ENCODE measurements at places on chromosomes 4 and X. TPM values are rescaled to one million over a fixed set of nuclear protein-coding genes. Genes with fewer than 3 reads are reported as not detected.
A peak's percentile ranks its signal among the peaks of the same experiment; 100 is the strongest.

DNA sequence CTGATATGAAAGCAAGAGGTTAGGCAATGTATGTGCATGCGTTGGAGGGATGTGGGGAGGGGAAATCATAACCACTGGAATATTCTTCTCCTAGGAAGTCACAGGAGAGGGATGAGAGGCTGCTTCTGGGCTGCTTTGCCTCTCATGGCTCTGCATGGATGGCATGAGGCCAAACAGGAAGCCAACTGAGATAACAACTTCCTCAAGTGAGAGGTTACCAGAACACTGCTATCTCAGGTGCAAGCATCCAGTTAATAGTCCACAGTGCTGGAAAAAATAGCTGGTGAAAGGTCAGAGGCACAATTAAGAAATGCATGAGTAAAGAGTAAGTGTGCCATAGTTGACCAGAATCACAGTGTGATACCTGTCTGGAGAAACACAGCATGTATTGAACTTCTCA, 113.3 kb downstream of the ELOVL6 start:
- DNase-seq = peak; percentile 59

GRCh38 chr4:137960371-137961050, 281.6 kb downstream of the SLC7A11 start:
- DNase-seq = no peak

- no peak for DNase-seq
Observed at GRCh38 chrX:97482666-97483300, 599.1 kb downstream of the RPA4 start.

GRCh38 chr4:170047771-170048354, 21.7 kb upstream of the MFAP3L start:
- DNase-seq = peak; percentile 35

DNA sequence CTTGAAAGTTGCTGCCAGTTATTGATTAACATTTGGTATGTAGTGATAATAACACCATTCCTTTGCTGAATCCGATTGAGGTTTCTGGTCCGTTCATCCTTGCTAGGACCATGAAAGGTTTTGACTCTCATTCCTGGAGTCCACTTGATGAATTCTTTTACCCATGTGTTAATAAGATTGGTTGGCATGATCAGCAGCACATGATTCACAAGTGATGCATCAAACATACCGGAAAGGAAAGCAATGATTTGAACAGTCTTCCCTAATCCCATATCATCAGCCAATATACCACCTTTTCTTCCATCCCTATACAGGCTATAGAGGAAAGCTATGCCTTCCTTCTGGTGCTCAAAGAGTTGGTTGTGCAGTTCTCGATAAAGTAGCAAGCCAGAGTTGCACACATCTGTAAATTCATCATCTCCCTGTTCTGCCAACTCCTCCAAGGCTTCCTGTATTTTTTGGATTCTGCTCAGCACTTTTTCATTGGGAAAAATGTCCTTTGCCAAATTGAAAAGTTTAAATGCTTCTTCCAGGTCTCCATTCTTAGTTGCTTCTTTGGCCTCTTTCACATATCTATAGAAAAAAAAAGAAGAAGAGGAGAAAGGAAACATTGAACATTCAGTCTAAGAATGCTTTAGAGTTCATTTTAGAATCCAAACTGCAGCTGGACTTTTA, 26.7 kb downstream of the PIN4 start:
- DNase-seq = no peak

GRCh38 chr4:13601048-13601447, 26.5 kb downstream of the BOD1L1 start:
- peak; percentile 48 for DNase-seq

DNA sequence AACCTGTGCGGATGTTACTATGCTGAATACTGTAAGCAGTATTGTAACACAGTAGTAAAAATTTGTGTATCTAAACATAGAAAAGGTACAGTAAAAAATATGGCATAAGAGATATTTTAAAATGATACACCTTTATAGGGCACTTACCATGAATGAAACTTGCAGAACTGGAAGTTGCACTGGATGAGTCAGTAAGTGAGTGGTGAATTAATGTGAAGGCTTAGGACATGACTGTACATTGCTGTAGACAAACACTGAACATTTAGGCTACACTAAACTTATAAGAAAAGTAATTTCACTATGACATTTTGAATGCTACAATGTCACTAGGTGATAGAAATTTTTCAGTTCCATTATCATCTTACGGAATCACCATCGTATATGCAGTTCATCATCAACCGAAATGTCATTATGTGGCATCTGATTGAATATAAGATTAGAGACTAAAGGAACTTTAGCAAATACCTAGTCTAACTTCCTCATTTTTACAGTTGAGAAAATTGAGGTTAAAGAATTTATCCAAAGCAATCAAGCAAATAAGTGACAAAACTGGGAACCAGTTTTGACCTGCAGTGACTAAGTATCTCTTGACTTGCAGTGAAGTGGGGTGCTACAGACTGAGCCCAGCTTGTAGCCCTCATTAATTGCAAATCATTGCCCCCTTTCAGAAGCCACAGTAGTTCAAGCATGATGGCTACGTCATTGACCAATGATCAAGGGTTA, 55.3 kb downstream of the EGF start:
- DNase-seq = no peak

DNA sequence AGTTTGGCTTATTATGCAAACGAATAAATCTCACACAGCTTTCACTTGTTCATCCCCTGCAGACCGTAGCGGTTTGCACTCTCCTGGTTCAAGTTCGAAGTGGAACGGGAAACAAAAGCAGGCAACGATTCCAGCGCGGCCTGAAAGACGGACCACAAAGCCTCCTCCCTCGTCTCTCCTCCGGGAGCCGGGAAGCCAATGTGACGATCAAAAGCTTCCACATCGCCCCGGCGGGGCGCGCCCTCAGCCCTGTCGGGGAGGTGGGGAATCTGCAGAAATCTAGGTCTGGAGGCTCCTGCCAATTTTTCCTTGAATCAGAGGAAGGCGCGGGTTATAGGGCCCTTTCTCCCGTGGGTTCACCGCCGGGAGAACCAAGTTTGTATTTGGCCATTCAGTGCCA, 16.9 kb upstream of the ZIC3 start:
- no peak for DNase-seq

- DNase-seq = no peak
Observed at GRCh38 chr4:173746424-173746823, 216.4 kb upstream of the HAND2 start.

- DNase-seq = peak; percentile 84
Observed at GRCh38 chr4:2689825-2690700, 66.1 kb downstream of the TNIP2 start.

- no peak for DNase-seq
Observed at GRCh38 chr4:185398618-185399017, 2.0 kb downstream of the ANKRD37 start.

- no peak for DNase-seq
Observed at GRCh38 chr4:121199742-121200561, 35.8 kb upstream of the TNIP3 start.

DNA sequence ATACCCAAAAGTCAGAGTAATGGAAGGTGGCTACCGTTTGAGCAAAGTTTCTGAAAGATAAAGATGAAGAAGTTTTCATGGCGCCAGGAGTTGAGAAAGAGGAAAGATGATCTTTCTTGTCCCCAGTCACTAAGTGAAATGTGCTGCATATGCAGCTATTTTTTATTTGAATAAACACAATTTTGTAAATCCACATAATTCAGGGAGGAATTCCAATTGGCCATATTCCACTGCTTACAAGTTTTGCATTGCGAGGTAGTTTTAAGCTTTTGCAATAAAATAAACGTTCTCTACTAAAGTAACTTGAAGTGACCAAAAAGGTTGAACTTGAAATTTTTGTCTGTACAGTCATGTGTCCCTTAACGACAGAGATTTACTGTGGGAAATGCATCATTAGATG, 139.3 kb upstream of the VCX2 start:
- DNase-seq = no peak

DNA sequence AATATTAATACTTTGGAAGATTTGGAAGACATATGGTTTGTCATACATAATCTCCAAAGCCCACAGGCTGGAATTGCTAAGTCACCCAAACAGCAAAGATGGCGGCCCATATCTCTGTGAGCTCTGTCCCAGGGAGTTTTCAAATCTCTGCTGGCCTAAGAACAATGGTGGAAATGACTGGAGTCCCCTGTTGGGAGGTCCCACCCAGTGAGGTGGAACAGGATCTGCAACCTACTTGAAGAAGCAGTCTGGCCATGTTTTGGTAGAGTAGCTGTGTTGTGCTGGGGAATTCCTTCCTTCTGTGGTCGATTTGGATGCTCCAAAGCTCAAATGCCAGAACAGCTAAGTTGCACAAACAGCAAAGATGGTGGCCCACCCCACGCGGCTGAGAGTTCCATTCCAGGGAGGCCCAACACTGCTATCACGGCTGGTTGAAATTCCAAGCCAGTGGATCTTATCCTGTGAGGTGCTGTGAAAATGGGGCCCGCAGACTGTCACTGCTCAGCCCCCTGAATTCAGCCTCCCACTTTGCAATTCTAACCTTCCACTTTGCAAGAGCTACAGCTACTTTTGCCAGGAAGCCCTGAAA, 3.2 kb upstream of the UGT2B7 start:
- no peak for DNase-seq

DNA sequence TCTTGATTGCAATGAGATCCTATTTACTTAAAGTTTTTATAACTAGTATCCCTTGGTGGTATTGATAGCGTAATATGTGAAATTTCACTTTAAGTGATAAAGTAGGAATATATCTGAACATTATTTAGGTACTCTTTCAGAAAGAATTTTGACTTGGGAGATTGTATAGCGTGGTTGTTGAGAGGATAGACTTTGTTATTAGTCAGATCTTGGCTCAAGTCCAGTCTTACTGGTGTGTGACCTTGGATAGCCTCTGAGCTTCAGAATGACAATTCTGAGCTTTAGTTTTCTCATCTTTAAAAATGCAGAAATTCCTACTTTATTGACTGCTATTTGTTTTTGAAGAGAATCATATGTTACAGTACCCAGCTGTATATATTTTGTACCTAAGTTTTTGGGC, 32.6 kb downstream of the DCK start:
- DNase-seq = no peak

- no peak for DNase-seq
Observed at GRCh38 chrX:34119122-34119521, 13.0 kb downstream of the FAM47A start.

DNA sequence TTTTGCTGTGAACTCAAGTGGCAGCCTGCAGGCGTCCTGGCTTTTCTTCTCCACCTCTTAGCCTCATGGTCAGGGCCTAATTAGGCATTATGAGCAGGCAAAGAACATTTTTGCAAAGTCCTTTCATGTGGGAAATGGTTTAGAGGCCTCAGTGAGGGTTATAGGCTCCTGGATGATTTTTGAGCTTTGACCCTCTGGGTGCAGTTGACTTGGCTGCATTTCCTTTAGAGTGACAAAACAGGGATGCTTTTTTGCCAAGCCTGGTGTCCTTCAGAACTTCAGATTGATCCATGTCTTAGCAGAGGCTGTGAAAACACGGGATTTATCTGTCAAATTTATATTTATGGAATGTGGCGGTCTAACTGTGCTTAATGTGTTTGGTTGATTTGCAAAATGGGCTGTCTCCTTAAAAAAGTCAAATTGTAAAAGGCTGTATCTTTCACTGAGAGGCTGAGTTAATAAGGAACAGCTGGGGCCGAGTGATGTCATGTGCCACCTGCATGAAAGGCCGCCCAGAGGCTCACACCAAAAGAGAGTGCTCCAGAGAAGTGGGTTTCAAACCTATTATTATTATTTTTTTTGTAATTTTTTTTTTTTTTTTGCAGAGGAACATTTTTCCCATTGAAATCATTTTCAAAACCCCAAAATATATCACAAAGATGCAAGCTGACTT, 192.2 kb upstream of the ARX start:
- DNase-seq = no peak

DNA sequence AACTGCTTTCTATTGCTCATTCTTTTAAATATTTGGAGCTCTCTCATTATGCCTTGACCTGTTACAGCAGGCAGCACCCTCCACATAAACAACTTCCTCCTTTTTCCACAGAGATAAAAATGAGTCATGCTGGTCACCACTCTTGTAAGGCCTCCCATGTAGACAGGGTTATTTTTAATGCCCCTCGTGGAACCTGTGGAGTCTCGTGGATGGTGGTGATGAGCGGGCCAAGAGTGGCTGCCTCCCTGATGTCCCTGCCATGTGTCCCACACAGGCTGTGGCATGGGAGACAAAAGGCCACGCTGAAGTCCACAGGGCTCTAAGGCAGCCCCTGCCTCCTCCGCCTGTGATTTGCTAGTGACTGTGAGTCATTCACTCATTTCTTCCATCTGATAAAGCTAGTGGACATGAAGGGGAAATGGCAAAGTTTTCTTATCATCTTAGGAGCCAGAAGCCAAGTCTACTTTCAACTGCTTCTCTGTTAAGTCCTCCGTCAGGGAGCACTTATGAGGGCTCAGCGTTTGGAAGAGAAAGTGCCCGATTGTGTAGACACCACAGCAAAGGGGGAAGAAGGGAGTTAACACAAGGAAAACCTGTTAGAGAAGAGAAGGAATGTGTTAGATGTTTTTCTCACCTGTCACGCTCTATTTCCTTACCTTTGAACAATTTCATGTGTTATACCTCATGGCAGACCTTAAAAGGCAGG, 121.6 kb upstream of the FAT1 start:
- DNase-seq = peak; percentile 64

DNA sequence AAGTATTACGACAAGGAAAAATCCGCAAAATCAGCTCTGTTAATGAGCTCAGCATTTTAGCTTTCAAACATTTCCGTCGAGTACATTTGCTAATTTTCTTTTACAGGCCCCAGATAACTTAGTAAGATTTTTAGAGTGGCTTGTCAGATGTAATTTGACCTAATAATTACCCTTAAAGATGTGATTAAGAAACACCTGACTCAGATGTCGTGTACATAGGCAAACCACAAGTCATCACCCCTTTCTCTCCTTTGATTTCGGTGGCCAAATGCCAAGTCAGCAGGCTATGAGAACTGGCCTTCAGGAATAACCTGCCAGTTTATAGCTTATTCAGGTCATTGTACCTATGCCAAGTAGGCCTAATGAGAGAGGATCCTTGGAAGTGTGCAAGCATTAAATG, 369.6 kb downstream of the PCDH7 start:
- no peak for DNase-seq

GRCh38 chr4:158051401-158052235, 121.2 kb downstream of the GASK1B start:
- DNase-seq = peak; percentile 52

DNA sequence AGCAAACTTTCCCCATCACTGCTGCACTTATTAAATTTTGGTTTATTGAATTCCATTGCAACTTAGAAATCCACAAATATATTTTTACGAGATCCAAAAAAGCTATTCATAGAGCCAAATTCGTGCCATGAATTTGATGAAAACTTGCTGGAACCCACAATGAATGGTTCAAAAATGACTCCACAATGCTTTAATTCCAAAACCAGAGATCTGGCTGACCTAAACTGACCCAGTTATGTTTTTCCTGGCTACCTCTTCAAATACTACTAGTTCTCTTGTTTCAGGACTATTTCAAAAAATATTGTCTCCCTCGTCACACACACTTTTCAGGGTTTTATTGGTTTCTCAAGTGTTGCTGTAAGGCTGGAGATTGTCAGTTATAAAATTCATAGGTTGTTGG, 474.8 kb downstream of the PDGFC start:
- no peak for DNase-seq

Gene FSTL5
- not detected for total RNA-seq

Gene GRIA2
- not detected for total RNA-seq

Gene SERPINA7
- total RNA-seq = not detected

Gene TRIM2
- total RNA-seq = 153 TPM

Gene C1QTNF7
- total RNA-seq = 1.2 TPM

Gene ZNF280C
- total RNA-seq = 2.9 TPM

Gene PFKFB1
- not detected for total RNA-seq

Measured in Peyer's patch (tissue), 4 donors.